Activated naive CD4-positive, alpha-beta T cell treated with anti-CD3 and anti-CD28 coated beads for 36 hours (primary cell): ENCODE measurements at places on chromosomes 12 and 14.

GRCh38 chr12:78703820-78704525, 160.6 kb upstream of the SYT1 start:
- no peak for DNase-seq

- DNase-seq, result no peak
Measured at GRCh38 chr12:62771828-62772227, 163.1 kb downstream of the PPM1H start.

GRCh38 chr14:103889313-103890051, 38.8 kb upstream of the TDRD9 start:
- DNase-seq, result no peak

GRCh38 chr12:6852651-6853354, 853 bp downstream of the USP5 start:
- peak; percentile 81 for DNase-seq

GRCh38 chr12:121781998-121782979, 11.2 kb downstream of the RHOF start:
- peak; percentile 91 for DNase-seq

DNA sequence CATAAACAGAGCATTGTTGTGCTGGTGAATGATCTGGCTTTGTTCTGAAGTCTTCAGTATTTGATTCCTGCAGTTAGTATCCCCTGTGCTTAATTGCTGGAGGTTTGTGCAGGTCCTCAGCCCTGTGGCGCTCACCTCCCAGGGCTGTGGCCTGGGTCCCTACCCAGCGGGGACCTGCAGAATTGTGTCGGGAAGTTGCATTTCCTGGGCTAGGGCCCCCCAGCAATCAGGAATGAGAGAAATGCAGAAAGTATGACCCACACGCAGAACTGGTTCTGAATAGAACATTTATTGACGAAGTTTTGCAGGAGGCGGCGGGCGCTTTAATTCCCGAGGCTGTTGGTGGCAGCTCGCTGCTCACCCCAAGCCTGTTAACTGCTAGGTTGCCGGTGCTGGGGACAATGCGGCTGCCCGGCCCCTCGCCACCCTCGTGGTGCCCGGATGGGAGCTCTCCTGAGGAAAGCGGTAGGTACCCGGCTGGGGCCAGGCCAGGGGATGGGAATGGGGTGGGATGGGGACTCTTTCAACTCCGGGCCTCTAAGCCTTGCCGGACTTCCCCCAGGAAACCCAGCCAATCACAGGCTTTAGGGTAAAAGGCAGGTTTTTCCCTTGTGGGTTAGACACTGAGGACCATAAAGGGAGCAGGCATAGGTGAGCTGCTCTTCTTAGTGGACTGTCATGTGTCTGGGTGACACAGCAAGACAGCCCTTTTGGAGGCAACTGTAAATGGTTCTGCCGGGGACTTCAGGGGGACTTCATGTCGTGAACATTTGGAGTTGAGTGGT, 11.6 kb downstream of the PLEKHG3 start:
- peak; percentile 4 for DNase-seq

- no peak for DNase-seq
Measured at GRCh38 chr12:130131025-130131424, 31.2 kb upstream of the FZD10 start.

DNA sequence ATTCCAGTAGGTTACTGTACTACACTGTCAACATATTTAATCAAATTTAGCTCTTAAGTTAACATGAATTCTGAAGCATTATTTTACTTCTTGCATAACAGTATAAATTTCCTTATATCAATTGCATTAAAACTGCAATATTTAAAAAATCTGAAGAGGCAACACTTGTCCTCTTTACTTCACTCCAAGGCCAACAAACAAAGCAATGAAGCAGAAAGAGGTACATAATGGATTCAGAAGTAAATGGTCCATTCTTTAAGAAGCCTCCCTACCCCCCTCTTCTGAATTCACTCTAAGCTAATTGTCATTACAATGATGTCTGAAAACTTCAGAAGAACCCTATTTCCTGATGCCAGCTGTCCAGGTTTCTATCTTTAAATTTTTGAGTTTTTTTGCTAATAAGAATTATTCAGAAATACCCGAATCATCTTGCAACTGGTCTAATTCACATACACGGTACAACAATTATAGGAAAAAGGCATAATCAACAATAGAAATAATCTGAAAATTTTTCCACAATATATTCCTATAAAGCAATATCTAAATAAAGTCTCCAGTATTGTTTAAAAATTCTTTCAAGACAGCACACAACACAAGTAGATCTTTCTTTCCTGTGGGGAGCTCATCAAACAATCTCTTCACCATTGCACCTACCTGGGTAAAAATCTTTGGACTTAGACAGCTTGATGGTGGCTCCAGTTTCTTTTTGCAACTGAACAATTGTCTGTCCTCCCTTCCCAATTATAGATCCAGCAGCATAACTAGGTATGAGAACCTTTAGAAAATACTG, 2.9 kb downstream of the NOVA1 start:
- DNase-seq, result no peak

DNA sequence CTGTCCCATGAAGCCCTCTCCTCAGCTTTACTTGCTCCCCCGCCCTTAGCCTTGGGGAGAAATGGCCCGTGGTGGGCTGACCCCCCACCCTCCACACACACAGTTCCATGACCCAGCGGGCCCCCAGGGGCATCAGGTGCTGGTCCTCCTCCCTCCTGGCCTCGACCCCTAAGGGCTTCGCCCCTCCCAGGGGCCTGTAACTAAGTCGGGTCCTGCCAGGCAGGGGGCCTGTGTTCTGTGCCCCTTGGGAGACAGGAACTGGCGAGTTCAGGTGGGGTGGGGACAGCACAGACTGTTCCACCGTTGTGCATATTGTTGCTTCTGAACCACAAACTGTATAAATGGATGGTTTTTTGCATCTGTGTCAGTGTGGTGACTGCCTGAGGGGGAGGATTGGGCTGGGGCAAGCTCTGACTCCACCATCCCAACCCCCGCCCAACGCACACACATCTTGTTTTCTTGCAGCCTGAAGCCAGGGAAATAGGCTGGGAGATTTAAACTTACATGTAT, 8.8 kb downstream of the TAMALIN start:
- DNase-seq, result no peak

DNA sequence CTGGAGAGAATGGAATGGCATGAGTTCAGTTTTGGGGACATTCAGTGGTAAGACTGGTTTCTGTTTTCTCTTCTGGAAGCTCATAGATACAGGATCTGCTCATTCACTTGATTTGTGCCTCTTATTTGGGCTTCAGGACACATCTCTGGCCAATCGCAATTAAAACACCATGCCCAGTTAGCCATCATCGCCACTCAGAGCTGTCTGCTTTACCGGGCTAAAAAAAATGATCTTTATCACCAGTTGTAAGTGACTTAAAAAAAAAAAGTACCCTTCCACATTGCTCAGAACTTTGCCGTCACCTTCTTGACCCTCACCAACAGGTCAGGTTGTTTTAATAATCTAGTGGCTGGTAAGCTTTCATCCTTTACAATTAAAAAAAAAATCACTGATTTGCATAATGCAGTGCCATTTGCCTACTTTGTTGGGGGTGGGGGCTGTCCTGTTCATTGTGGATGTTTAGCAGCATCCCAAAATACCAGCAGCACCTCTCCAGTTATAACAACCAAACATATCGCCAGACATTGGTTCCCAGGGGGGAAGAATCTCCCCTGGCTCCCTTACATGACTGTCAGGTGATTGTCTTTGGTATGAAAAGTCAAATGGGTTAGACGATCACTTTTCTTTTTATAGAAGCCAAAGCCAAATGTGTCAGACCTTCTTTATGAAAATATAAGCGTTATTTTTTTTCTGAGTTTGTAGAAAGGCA, 150.1 kb downstream of the PRKCH start:
- DNase-seq, result peak; percentile 51

DNA sequence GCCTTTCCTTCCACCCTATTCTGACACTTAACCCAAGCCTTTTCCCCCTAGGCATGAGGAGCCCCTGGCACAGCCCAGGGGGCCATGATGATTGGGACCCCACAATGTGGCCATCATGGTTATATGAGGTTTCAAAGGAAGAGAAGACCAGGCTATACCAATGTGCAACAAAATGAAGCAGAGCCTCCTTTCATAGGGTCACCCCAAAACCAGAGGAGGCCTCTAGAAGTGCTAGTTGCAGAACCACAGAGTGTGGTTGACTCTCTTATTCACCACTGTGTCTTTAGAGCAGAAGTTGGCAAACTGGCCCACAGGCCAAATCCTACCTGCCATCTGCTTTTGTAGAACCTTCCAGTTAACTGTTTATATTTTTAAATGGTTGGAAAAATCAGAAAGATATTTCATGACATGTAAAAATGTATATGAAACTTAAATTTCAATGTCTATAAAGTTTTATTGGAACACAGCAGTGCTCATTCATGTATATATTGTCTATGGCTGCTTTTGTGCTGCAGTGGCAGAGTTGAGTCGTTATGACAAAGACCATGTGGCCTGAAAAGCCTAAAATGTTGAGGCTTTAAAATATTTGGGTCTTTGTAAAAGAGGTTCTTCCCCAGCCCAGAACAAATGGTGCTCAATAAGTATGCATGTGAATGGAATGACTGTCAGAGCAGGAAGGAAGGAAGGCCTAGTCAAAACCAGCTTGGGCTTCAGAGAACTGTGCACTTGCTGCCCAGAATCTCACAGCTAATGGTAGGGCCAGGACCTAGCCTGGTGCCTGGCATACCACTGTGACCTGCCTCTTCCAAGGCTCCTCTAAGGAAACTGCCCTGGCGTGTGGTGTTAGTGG, 49.2 kb downstream of the SUSD6 start:
- DNase-seq, result peak; percentile 72

GRCh38 chr12:40577834-40578233, 114.4 kb upstream of the CNTN1 start:
- DNase-seq, result no peak

DNA sequence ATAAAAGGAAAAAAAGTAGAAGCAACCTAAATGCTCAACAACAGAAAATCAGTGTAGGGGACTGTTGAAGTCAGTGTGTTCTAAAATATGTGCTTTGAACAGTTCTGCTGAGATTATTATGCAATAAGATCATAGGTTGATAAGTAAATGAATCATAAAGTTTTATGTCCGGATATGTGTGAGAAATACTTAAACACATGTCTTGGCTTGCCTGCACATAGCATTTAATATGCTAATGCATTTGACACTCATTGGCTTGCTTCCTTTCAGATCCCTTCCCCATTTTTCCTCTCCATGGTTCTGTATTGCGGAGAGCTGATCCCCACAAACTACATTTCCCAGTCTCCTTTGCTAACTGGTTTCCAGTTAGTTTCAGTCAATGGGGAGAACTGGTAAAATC, 573.8 kb upstream of the TBX3 start:
- DNase-seq, result no peak
